ENCODE measurements at places on chromosomes 3 and 15.

GRCh38 chr15:62059108-62059815 lies 985 bp downstream of the VPS13C start:
- peak overlapping the region; percentile 94 for H3K27ac ChIP-seq
- no peaks in the 10 kb centered on the region for H3K36me3 ChIP-seq
- no peaks in the 10 kb centered on the region for H3K27me3 ChIP-seq
- 0 out of 2 replicates have a peak, but pooled peaks cover 4% of the 10 kb centered on the region for H3K4me1 ChIP-seq
- peak; percentile 31 for DNase-seq

- H3K4me1 ChIP-seq: no peaks in the 10 kb centered on the region
- no peaks in the 10 kb centered on the region for H3K36me3 ChIP-seq
- no peak overlapping the region for H3K27ac ChIP-seq
- no peak overlapping the region for H3K4me3 ChIP-seq
- H3K27me3 ChIP-seq: no peaks in the 10 kb centered on the region
Measured at GRCh38 chr15:29132735-29133181, 136.9 kb downstream of the NSMCE3 start.

DNA sequence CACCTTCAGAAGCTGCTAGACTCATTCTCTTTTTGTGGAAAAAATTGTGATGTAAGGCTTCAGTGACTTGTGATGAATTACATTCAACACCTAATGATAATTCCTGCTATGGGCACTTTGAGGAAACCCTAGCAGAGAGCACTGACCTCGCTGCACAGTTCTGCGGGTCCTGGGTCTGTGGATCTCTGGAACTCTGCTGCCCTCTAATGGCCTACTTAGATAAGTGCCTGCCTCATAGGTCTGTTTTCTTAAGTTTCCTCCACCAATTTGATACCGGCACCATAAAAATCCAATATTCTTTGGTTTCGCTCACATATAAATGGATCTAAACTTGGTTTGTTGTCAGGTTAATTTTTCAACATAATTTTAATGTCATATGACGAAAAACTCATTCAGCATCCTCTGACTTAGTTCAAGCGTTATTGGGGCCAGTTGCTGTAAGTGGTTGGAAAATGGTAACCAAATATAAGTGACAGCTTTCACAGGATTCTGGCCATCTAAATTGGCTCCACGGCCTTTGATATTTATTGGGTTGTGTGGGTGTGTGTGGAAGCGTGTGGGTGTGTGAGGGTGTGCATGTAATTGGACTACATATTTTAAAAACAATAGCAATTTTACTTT lies 10.4 kb downstream of the SLITRK3 start:
- H3K27ac ChIP-seq: no peak overlapping the region
- no peak overlapping the region for H3K4me3 ChIP-seq
- H3K4me1 ChIP-seq: no peaks in the 10 kb centered on the region
- no peaks in the 10 kb centered on the region for H3K27me3 ChIP-seq
- peak; percentile 72 for DNase-seq

DNA sequence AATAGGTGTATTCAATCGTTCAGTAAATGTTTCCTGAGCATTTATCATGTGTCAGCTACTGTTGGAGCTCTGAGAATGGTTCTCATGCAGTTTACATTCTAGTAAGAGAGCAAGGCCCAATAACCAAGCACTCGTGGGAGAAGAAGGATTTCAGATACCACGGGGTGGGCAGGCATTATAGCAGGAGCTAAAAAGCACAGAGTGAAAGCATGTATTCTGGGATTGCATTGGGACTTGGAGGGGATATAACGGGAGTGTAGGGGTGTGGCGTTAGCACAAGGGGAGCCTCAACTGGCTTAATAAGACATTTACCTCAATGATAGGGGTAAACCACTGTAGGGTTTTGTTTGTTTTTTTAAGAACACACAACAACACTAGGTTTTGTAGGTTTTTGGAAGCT lies 1.6 kb upstream of the SIAH2 start:
- H3K36me3 ChIP-seq: no peaks in the 10 kb centered on the region
- no peaks in the 10 kb centered on the region for H3K27me3 ChIP-seq
- H3K4me3 ChIP-seq: peak overlapping the region; percentile 90
- peak overlapping the region; percentile 99 for H3K27ac ChIP-seq
- H3K4me1 ChIP-seq: peaks cover 40% of the 10 kb centered on the region
- peak; percentile 38 for DNase-seq

DNA sequence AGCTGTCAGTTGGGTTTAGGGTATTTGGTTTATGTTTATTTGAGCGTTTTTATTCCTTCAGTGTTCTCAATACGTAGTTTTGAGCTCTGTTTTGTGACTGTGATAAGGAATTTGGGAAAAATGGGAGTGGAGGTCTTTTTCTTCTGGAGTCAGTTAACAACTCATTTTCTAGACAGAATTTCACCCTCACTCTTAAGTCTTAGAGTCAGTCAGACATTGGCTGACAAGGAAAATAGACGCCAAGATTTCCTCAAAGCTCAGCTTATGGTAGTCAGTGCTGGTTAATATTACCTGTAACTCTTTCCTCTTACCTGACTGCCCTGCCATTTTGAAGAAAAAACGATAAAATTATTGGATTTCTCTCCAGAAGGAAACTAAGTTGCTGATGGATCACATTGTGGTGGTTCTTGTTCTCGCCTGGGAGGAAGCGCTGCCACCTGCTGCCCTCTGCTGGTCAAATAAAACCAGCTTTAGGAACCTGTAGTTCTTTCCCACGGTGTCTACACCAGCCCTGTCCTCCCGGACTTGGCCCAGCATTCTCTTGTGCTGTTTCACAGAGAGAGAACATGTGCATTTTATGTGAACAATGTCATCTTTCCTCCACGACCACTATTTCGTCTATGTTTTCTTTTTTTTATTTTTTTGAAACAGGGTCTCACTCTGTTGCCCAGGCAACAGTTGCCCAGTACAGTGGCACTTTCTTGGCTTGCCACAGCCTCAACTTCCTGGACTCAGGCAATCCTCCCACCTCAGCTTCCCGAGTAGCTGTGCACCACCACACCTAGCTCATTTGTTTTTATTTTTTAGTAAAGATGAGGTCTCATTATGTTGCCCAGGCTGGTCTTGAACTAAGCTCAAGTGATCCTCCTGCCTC lies 41.4 kb upstream of the UMPS start:
- H3K27me3 ChIP-seq: no peaks in the 10 kb centered on the region
- H3K27ac ChIP-seq: no peak overlapping the region
- H3K4me3 ChIP-seq: no peak overlapping the region
- peak; percentile 80 for DNase-seq
- no peaks in the 10 kb centered on the region for H3K4me1 ChIP-seq

- no peaks in the 10 kb centered on the region for H3K27me3 ChIP-seq
- H3K36me3 ChIP-seq: peaks cover 7% of the 10 kb centered on the region
- DNase-seq: no peak
- H3K4me3 ChIP-seq: no peak overlapping the region
- H3K4me1 ChIP-seq: peaks cover 8% of the 10 kb centered on the region
Measured at GRCh38 chr3:182904164-182904563, 76.2 kb downstream of the DCUN1D1 start.

DNA sequence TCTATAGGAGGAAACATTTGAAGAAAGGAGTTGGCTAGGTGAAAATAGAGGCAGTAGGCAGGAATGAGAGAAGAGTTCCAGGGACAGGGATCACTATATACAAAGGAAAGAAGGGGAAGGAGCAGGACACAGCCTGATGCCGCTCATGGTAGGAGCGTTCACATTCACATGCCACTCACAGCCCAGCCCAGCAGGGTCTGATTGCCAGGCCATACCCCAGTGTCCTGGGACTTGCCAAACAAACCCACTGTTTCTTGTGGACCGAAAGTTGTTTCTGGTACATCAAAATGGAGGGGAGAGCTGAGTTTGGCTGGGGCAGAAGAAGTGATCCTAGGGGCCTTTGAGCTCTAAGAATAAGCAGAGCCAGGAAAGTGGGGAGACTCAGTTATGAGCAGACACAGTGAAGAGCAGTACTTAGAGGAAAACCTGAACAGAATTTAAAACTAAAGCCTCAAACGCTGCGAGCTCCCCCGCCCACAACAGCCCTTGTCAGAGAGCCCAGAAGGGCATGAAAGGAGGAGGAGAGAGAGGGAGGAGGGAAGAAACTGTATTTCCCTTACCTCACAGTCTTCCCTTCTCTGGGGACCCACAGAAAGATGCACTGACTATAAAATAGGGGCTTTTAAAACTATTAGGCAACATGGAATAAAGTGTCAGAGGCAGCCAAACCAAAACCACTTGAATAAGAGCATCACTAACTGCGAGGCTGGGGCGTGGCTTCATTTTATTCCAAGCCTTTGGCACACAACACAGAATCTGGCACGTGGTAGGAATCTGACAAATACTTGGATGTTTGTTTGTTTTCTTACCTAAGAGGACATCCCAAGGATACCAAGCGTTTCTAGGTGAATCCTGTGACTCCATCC lies 129.0 kb downstream of the RPL22L1 start:
- H3K4me3 ChIP-seq: no peak overlapping the region
- no peaks in the 10 kb centered on the region for H3K27me3 ChIP-seq
- no peaks in the 10 kb centered on the region for H3K36me3 ChIP-seq
- DNase-seq: no peak

DNA sequence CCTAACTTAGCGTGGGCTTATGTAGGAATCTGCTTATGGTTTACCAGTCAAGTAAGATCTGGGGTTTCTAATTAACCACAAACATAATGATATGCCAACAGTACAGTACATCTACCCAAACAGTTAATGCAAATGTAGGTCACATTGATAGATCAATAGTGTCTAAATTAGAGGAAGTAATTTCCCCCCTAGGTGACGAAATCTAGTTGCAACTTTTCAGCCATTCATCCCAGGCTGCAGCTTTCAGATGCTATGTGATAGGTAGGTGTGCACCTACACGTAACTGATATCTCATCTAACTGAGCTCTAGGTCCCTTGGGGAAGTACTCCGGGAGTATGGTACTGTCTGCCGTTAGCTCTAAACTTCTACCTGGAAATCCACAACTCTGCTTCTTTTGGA lies 57.2 kb downstream of the CRTC3 start:
- no peaks in the 10 kb centered on the region for H3K4me1 ChIP-seq
- no peak overlapping the region for H3K4me3 ChIP-seq
- H3K27ac ChIP-seq: no peak overlapping the region

GRCh38 chr3:150984066-150984465 lies 11.5 kb upstream of the CLRN1 start:
- H3K27me3 ChIP-seq: no peaks in the 10 kb centered on the region
- H3K4me3 ChIP-seq: no peak overlapping the region
- H3K27ac ChIP-seq: no peak overlapping the region

GRCh38 chr15:40092979-40093869 lies 15.5 kb downstream of the BMF start:
- H3K36me3 ChIP-seq: no peaks in the 10 kb centered on the region
- DNase-seq: no peak
- H3K4me3 ChIP-seq: no peak overlapping the region
- H3K27me3 ChIP-seq: no peaks in the 10 kb centered on the region
- no peak overlapping the region for H3K27ac ChIP-seq

DNA sequence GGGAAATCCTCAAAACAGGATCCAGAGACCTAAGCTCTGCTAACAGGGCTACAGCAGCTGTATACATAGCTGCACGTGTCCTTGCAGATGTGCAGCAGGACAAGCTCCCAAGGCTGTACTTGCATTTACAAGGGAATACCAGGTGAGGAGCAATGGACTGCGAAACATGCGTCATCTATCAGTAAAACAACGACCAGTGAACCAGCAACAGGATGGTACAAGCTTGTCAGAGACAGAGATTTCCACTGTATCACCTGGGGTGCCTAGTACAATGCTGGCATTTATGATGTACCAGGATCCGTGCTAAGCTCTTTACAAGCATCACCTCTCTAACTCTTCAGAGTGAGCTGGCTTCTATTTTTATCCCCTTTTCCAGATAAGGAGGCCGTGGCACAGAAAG lies 227.3 kb downstream of the FOXP1 start:
- H3K27ac ChIP-seq: peak overlapping the region; percentile 57
- H3K4me1 ChIP-seq: peaks cover 8% of the 10 kb centered on the region
- H3K36me3 ChIP-seq: no peaks in the 10 kb centered on the region
- no peak for DNase-seq
- H3K27me3 ChIP-seq: no peaks in the 10 kb centered on the region

- 0 out of 2 replicates have a peak, but pooled peaks cover 2% of the 10 kb centered on the region for H3K27me3 ChIP-seq
- H3K4me3 ChIP-seq: no peak overlapping the region
- H3K36me3 ChIP-seq: no peaks in the 10 kb centered on the region
Measured at GRCh38 chr3:127275287-127275781, 12.5 kb downstream of the PRR20G start.

- H3K27me3 ChIP-seq: no peaks in the 10 kb centered on the region
- H3K36me3 ChIP-seq: no peaks in the 10 kb centered on the region
- peaks cover 37% of the 10 kb centered on the region for H3K4me1 ChIP-seq
- peak overlapping the region; percentile 61 for H3K27ac ChIP-seq
- peak; percentile 96 for DNase-seq
- H3K4me3 ChIP-seq: no peak overlapping the region
Measured at GRCh38 chr15:57777003-57777402, 70.5 kb downstream of the POLR2M start.

DNA sequence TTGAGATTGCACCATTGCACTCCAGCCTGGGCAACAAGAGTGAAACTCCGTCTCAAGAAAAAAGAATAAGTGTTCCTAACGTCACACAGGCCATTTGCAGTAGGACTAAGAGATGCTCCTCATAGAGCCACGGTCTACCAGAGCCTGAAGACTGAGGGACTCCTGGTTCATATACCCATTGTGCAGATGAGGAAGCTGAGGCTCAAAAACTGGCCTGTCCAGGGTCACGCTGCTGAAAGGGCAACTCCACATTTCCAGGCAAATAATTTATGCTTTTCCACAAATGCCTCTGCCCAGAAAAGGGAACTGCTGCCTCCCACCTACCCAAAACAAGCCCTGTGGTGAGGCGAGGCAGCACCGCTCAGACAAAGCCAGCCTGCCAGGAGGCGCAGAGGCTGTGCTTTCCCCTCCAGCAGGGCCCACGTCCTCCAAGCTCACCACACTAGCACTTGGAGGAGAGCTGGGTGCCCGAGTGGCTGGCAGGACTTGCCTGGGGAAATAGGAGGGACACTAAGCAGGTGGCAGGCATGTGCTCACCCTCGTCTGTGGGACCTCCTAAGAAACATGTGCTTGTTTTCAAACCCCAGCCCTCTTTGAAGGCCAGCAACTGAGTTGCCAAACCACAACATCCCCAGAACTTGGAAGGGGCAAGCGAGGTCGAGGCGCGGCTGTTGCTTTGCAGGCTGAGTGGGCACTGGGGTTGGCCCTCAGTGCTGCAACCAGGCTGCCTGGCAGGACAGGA lies 195.6 kb downstream of the XXYLT1 start:
- DNase-seq: no peak
- no peak overlapping the region for H3K4me3 ChIP-seq
- no peaks in the 10 kb centered on the region for H3K4me1 ChIP-seq
- H3K36me3 ChIP-seq: no peaks in the 10 kb centered on the region
- H3K27me3 ChIP-seq: no peaks in the 10 kb centered on the region

GRCh38 chr3:10387881-10388609 lies 67.1 kb upstream of the SEC13 start:
- H3K4me3 ChIP-seq: no peak overlapping the region
- no peak for DNase-seq
- no peaks in the 10 kb centered on the region for H3K36me3 ChIP-seq
- no peak overlapping the region for H3K27ac ChIP-seq
- H3K27me3 ChIP-seq: no peaks in the 10 kb centered on the region

DNA sequence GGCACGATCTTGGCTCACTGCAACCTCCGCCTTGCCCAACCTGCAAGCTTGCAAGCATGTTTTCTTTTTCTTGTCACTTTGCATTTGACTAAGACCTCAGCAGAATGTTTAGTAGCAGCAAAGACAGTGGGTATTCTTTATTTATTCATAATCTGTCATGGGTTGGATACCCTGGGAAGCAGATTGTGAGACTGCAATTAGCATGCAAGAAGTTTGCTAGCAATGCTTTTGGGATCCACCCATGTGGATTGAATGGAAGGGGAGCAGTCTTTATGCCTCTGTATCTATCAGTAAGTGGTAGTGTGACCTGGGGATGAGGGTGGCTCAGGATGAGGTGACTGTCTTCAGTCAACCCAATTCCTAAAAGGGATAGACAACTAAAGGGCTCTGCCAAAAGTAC lies 166.7 kb downstream of the RAP2B start:
- DNase-seq: no peak
- H3K27me3 ChIP-seq: no peaks in the 10 kb centered on the region
- no peak overlapping the region for H3K27ac ChIP-seq
- H3K36me3 ChIP-seq: no peaks in the 10 kb centered on the region
- H3K4me3 ChIP-seq: no peak overlapping the region
- no peaks in the 10 kb centered on the region for H3K4me1 ChIP-seq

Measured in MM.1S (cell line).